ENCODE measurements at places on chromosomes 3 and 15.

- no peaks in the 10 kb centered on the region for H3K4me1 ChIP-seq
- H3K27me3 ChIP-seq: no peaks in the 10 kb centered on the region
- no peak overlapping the region for H3K4me3 ChIP-seq
- H3K27ac ChIP-seq: no peak overlapping the region
- no peak for DNase-seq
- no peaks in the 10 kb centered on the region for H3K36me3 ChIP-seq
Observed at GRCh38 chr3:21912711-21913110, 161.7 kb upstream of the ZNF385D start.

- peaks cover 6% of the 10 kb centered on the region for H3K27me3 ChIP-seq
- no peaks in the 10 kb centered on the region for H3K36me3 ChIP-seq
- no peak for DNase-seq
- peaks cover 10% of the 10 kb centered on the region for H3K4me1 ChIP-seq
- no peak overlapping the region for H3K27ac ChIP-seq
- no peak overlapping the region for H3K4me3 ChIP-seq
Observed at GRCh38 chr3:66993082-66993481, 5.0 kb upstream of the KBTBD8 start.

GRCh38 chr3:48518638-48519276 lies 14.8 kb upstream of the SHISA5 start:
- no peak for DNase-seq
- no peak overlapping the region for H3K4me3 ChIP-seq
- H3K4me1 ChIP-seq: no peaks in the 10 kb centered on the region

- no peaks in the 10 kb centered on the region for H3K4me1 ChIP-seq
- no peak for DNase-seq
- H3K27me3 ChIP-seq: no peaks in the 10 kb centered on the region
- no peaks in the 10 kb centered on the region for H3K36me3 ChIP-seq
Observed at GRCh38 chr3:127409421-127410136, 121.7 kb upstream of the PRR20G start.

DNA sequence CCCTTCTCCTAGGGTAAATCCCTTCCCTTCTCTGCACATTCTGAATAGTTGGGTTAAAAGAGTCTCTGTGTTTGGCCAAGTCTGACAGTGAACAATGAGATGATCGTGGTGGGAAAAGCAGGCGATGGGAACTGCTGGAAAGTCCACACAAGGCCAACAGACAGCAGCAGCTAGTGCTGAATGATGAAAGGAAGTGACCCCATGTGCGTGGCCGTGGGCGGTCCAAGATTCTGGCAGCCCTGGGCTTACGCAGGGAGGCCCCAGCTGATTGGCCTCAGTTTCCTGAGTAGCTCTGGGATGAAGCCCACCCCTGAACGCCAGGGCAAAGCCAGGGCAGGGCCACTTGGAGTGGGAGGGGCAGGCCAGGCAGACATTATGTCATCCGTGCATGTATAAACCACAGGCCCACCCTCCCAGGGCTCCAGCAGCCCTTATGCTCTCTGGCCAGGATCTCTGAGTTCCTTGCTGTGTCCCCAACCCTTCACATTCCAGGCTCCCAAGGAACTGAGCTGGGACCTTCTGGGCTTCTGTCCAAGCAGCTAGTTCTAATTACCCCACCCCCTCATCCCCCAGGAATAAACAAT lies 57.8 kb downstream of the CDC25A start:
- H3K36me3 ChIP-seq: no peaks in the 10 kb centered on the region
- H3K4me1 ChIP-seq: no peaks in the 10 kb centered on the region
- no peak overlapping the region for H3K27ac ChIP-seq
- H3K4me3 ChIP-seq: no peak overlapping the region
- H3K27me3 ChIP-seq: no peaks in the 10 kb centered on the region

- no peak for DNase-seq
- H3K4me3 ChIP-seq: no peak overlapping the region
- H3K27ac ChIP-seq: no peak overlapping the region
- no peaks in the 10 kb centered on the region for H3K36me3 ChIP-seq
- no peaks in the 10 kb centered on the region for H3K27me3 ChIP-seq
Observed at GRCh38 chr15:55856506-55857164, 113.7 kb upstream of the PRTG start.

DNA sequence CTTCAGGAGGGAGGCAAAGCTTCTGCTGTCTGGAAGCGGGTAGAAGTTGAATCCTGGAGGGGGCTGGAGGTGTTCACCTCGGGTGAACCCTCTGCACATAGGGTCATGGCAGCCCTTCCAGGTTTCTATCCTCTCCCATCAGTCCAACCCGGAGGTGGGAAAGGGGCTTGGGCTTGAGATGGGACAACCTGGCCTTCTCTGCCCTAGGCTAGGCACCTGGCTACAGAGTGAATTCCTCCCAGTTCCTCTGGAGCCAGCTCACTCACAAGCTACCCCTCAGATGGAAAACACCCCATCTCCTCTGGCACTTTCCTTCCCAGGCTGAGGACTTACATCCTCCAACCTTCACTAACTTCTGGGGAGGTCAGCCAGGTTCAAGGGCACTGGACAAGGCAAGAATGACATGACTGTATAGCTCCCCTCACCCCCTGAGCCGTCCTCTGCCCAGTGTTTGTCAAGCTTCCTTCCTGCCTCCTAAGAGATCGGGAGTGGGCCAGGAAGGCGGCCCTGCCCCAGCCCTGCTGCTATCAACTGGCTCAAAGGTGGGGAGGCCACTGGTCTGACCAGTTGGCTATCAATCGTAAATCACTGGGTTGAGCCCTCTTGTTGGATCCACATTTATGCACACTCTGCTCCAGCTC lies 45.8 kb downstream of the KLF15 start:
- no peak for DNase-seq
- no peak overlapping the region for H3K27ac ChIP-seq
- no peak overlapping the region for H3K4me3 ChIP-seq
- no peaks in the 10 kb centered on the region for H3K36me3 ChIP-seq
- H3K4me1 ChIP-seq: no peaks in the 10 kb centered on the region
- no peaks in the 10 kb centered on the region for H3K27me3 ChIP-seq

- DNase-seq: no peak
- no peak overlapping the region for H3K4me3 ChIP-seq
- no peaks in the 10 kb centered on the region for H3K27me3 ChIP-seq
- no peaks in the 10 kb centered on the region for H3K4me1 ChIP-seq
Observed at GRCh38 chr3:48408823-48409281, 21.0 kb downstream of the PLXNB1 start.

GRCh38 chr3:2802429-2802828 lies 307.7 kb downstream of the IL5RA start:
- H3K27ac ChIP-seq: no peak overlapping the region
- no peak overlapping the region for H3K4me3 ChIP-seq
- no peaks in the 10 kb centered on the region for H3K27me3 ChIP-seq

- no peak overlapping the region for H3K4me3 ChIP-seq
- H3K27ac ChIP-seq: no peak overlapping the region
Observed at GRCh38 chr3:156837115-156837514, 11.0 kb downstream of the LEKR1 start.

GRCh38 chr15:62428851-62429598 lies 263.9 kb upstream of the C2CD4B start:
- peaks cover 20% of the 10 kb centered on the region for H3K27me3 ChIP-seq
- H3K36me3 ChIP-seq: no peaks in the 10 kb centered on the region
- no peak overlapping the region for H3K27ac ChIP-seq
- H3K4me3 ChIP-seq: no peak overlapping the region
- no peak for DNase-seq
- peaks cover 9% of the 10 kb centered on the region for H3K4me1 ChIP-seq

- no peak overlapping the region for H3K4me3 ChIP-seq
- H3K27me3 ChIP-seq: no peaks in the 10 kb centered on the region
- peaks cover 16% of the 10 kb centered on the region for H3K36me3 ChIP-seq
- DNase-seq: no peak
- H3K4me1 ChIP-seq: peaks cover 18% of the 10 kb centered on the region
Observed at GRCh38 chr15:52559575-52559974, 9.3 kb downstream of the ARPP19 start.

- H3K4me3 ChIP-seq: no peak overlapping the region
- no peaks in the 10 kb centered on the region for H3K27me3 ChIP-seq
- no peak for DNase-seq
- H3K36me3 ChIP-seq: no peaks in the 10 kb centered on the region
- H3K4me1 ChIP-seq: no peaks in the 10 kb centered on the region
Observed at GRCh38 chr3:143668924-143669790, 179.1 kb downstream of the SLC9A9 start.

DNA sequence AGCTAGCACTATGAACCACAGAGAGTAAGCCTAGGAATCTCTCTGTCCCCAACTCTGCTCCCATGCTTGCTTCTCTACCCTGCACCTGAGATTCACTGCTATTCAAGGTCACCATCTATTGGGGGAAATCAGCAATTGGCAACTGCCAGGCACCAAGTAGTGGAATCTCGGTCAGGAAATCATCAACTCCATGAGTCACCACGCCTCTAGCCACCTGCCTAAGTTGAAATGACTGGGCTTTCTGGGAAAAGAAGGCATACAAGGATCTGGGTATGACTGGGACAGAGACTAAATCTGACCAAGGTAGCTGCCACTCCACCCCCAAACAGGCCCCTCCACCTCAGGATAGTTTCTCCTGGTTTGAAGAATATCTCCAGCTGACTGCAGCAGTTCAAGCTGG lies 464.1 kb upstream of the CBLB start:
- DNase-seq: no peak
- no peaks in the 10 kb centered on the region for H3K4me1 ChIP-seq
- H3K4me3 ChIP-seq: no peak overlapping the region
- no peak overlapping the region for H3K27ac ChIP-seq

GRCh38 chr15:28961391-28961790 lies 75.6 kb downstream of the APBA2 start:
- no peaks in the 10 kb centered on the region for H3K27me3 ChIP-seq
- DNase-seq: no peak
- no peak overlapping the region for H3K4me3 ChIP-seq
- no peaks in the 10 kb centered on the region for H3K36me3 ChIP-seq
- no peaks in the 10 kb centered on the region for H3K4me1 ChIP-seq

DNA sequence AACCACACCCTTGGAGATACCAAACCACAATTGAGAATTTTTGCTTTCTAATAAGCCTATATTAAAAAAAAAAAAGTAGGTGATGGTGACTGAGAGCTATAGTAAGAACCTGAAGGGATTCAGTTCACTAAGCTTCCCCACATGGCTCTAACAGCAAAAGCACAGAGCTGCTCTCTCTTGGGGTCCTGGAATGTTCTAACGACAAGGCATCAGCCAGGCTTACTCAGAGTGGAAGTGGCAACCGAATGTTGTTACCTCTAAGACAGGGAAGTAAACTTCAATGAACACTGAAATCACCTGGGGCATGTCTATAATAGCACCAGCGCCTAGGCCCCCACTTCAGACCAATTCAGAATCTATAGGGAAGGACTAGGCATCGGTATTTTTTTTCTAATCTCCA lies 397.7 kb downstream of the MAGI1 start:
- no peaks in the 10 kb centered on the region for H3K27me3 ChIP-seq
- H3K4me3 ChIP-seq: no peak overlapping the region
- H3K4me1 ChIP-seq: peaks cover 20% of the 10 kb centered on the region
- no peaks in the 10 kb centered on the region for H3K36me3 ChIP-seq
- no peak for DNase-seq
- no peak overlapping the region for H3K27ac ChIP-seq

- DNase-seq: peak; percentile 84
- H3K27me3 ChIP-seq: no peaks in the 10 kb centered on the region
- H3K4me1 ChIP-seq: no peaks in the 10 kb centered on the region
- no peak overlapping the region for H3K27ac ChIP-seq
- H3K4me3 ChIP-seq: no peak overlapping the region
Observed at GRCh38 chr15:32956006-32956405, 238.2 kb downstream of the GREM1 start.

DNA sequence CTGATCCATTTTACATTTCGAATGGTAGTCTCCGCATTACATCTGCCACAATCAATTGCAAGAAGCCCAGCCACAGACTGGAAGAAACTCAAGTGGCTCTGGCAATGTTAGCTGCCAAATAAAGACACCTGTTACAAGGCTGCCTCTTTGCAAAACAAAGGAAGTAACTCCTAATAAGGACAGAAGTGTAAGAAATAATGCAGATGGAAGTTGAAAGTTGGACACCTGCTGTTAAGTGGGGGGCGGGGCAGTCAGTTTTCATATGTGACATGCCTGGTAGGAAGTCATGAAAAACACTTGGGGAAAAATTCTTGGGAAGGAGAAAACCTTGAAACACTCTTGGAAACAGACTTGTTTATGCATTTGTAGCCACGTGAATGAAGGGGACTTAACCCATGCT lies 54.1 kb upstream of the ATP2C1 start:
- peak; percentile 19 for DNase-seq
- peaks cover 17% of the 10 kb centered on the region for H3K4me1 ChIP-seq
- no peaks in the 10 kb centered on the region for H3K27me3 ChIP-seq
- H3K36me3 ChIP-seq: no peaks in the 10 kb centered on the region
- H3K27ac ChIP-seq: no peak overlapping the region

- no peak overlapping the region for H3K27ac ChIP-seq
- DNase-seq: no peak
- H3K27me3 ChIP-seq: no peaks in the 10 kb centered on the region
- H3K36me3 ChIP-seq: no peaks in the 10 kb centered on the region
- no peak overlapping the region for H3K4me3 ChIP-seq
- no peaks in the 10 kb centered on the region for H3K4me1 ChIP-seq
Observed at GRCh38 chr3:88167704-88168103, 17.9 kb downstream of the C3orf38 start.

GRCh38 chr3:67302489-67302888 lies 304.4 kb downstream of the KBTBD8 start:
- H3K27me3 ChIP-seq: no peaks in the 10 kb centered on the region
- no peak overlapping the region for H3K27ac ChIP-seq
- no peak overlapping the region for H3K4me3 ChIP-seq

DNA sequence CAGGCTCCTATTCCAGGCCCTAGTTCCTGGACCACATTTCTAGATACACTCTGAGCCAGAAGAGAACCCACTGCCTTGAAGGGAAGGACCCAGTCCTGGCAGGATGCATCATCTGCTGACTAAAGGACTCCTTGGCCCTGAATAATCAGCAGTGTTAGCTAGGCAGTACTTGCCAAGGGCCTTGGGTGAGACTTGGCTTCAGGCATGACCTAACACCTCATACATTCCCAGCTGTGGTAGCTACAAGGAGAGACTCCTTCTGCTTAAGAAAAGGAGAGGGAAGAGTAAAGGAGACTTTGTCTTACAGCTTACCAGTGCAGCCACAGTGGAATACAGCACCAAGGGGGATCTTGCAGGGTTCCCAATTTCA lies 26.4 kb downstream of the PEAK1 start:
- DNase-seq: peak; percentile 29
- no peak overlapping the region for H3K27ac ChIP-seq
- no peaks in the 10 kb centered on the region for H3K27me3 ChIP-seq
- no peak overlapping the region for H3K4me3 ChIP-seq
- H3K4me1 ChIP-seq: peaks cover 6% of the 10 kb centered on the region

DNA sequence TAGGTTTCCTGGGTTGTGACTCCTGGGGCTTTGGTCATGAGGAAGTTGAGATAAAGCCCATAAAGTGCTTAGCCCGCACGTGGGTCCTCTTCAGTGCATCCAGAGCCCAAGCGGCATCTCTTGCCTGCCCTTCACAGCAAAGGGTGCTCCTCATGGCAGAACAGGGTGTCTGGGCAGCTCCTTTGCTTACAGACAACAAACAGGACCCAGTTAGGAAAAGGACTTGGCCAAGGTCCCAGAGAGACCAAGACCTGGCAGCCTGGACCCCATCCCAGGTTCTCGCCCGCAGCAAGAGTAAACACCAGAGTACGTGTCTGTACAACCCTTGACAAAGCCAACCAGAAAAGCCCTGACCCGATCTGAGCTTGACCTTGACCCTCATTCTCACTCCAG lies 27.0 kb downstream of the ALS2CL start:
- H3K27me3 ChIP-seq: no peaks in the 10 kb centered on the region
- no peak overlapping the region for H3K27ac ChIP-seq
- H3K4me1 ChIP-seq: peaks cover 11% of the 10 kb centered on the region
- no peaks in the 10 kb centered on the region for H3K36me3 ChIP-seq

- H3K36me3 ChIP-seq: no peaks in the 10 kb centered on the region
- peak overlapping the region; percentile 48 for H3K4me3 ChIP-seq
- H3K4me1 ChIP-seq: no peaks in the 10 kb centered on the region
- DNase-seq: peak; percentile 5
- H3K27me3 ChIP-seq: peaks cover 11% of the 10 kb centered on the region
Observed at GRCh38 chr3:122795674-122796195, 866 bp downstream of the SLC49A4 start.
